ENCODE measurements at places on chromosomes 6 and 20.
A peak's percentile ranks its signal among the peaks of the same experiment; 100 is the strongest.

DNA sequence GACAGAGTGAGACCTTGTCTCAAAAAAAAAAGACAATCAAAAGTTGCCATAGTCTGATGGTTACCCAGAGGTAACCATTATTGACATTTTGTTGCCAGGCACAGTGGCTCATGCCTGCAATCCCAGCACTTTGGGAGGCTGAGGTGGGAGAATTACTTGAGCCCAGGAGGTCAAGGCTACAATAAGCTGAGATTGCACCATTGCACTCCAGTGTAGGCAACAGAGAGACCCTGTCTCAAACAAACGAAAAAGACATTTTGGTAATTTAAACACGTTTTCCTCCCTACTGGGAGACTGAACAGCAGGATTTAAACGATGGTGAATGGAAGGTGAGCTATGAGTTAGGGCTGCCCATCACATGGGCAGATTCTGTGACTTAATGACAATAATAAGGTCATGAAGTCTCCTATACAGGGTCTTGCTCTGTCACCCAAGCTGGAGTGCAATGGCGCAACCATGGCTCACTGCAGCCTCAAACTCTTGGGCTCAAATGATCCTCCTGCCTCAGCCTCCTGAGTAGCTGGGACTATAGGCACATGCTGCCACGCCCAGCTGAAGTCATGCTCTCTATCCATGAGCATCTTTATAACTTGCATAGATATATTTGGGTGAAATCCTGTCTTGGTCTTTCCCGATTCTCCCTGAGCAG is 4.2 kb upstream of the ASXL1 start:
- no peaks in the 10 kb centered on the region for H3K4me1 ChIP-seq
- no peak for DNase-seq
- H3K4me3 ChIP-seq, result no peak overlapping the region
- H3K27ac ChIP-seq, result no peak overlapping the region

- no peak for DNase-seq
- no peaks in the 10 kb centered on the region for H3K27me3 ChIP-seq
- H3K4me3 ChIP-seq, result peak overlapping the region; percentile 97
Observed at GRCh38 chr20:834151-834746, 734 bp downstream of the FAM110A start.

DNA sequence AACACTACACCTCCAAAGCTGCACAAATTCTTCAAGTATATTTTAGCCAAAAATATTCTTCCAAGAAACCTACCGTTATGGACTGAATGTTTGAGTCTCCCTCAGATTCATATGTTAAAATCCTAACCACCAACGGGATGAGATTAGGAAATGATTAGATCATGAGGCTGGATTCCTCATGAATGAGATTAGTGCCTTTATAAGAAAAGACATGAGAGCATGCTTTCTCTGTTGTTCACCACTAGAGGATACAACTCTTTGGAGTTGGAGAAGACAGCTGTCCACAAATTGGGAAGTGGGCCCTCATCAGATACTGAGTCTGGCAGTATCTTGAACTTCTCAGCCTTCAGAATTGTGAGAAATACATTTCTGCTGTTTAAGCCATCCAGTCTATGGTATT is 7.1 kb upstream of the SLC17A4 start:
- no peak for DNase-seq
- H3K4me1 ChIP-seq, result no peaks in the 10 kb centered on the region
- H3K4me3 ChIP-seq, result no peak overlapping the region
- no peaks in the 10 kb centered on the region for H3K36me3 ChIP-seq
- no peaks in the 10 kb centered on the region for H3K27me3 ChIP-seq
- no peak overlapping the region for H3K27ac ChIP-seq

DNA sequence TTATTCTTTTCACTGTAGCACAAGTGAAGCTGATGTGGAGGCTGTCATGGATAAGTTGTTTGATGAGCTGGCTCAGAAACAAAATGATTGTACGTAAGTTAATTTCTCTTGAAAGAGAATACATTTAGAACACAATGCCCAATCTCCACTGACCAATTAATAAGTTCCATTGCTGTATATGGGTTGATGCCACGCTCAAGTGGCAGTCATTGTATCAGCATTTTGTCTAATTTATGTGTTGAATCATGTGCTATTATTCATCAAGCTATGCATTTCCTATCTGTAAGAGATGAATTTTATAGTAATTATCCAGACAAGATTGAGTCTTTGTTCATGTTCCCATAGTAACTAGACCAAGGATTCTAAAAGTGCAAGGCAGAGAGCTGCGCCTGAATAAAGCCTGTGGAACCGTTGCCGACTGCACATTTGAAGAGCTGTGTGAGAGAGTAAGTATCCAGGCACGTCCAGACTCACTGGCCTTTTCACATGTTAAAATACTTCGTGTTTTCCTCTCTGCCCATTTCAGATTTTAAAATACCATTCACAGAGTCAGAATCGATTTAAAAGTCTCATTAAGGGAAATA is 83.8 kb upstream of the FOXO3 start:
- no peaks in the 10 kb centered on the region for H3K36me3 ChIP-seq
- no peak overlapping the region for H3K27ac ChIP-seq
- DNase-seq, result no peak
- no peak overlapping the region for H3K4me3 ChIP-seq
- H3K4me1 ChIP-seq, result no peaks in the 10 kb centered on the region

- no peak for DNase-seq
- no peak overlapping the region for H3K27ac ChIP-seq
- H3K4me1 ChIP-seq, result no peaks in the 10 kb centered on the region
- no peaks in the 10 kb centered on the region for H3K36me3 ChIP-seq
- no peaks in the 10 kb centered on the region for H3K27me3 ChIP-seq
- no peak overlapping the region for H3K4me3 ChIP-seq
Observed at GRCh38 chr20:34546751-34547181, 11.8 kb upstream of the MAP1LC3A start.

DNA sequence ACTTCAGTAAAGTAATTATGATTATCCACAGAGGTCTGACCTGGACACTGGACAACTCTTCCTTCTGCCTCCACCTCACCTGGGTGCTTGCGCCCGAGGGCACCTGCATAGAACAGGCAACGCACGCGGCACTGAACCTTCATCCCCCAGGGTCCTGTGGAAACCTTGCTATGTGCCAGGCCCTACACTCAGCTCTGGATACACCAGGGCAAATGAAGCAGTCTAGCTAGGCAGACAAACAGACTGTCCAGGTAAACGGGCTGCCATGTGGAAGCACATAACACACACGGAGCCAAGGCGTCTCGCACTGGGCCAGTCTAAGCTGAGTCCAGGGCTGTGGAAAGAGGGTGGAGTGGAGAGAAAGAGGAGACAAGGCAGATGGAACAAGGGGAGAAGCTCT is 109.3 kb upstream of the AFDN start:
- H3K27ac ChIP-seq, result no peak overlapping the region
- H3K4me1 ChIP-seq, result no peaks in the 10 kb centered on the region
- no peaks in the 10 kb centered on the region for H3K27me3 ChIP-seq
- no peak overlapping the region for H3K4me3 ChIP-seq
- no peak for DNase-seq

DNA sequence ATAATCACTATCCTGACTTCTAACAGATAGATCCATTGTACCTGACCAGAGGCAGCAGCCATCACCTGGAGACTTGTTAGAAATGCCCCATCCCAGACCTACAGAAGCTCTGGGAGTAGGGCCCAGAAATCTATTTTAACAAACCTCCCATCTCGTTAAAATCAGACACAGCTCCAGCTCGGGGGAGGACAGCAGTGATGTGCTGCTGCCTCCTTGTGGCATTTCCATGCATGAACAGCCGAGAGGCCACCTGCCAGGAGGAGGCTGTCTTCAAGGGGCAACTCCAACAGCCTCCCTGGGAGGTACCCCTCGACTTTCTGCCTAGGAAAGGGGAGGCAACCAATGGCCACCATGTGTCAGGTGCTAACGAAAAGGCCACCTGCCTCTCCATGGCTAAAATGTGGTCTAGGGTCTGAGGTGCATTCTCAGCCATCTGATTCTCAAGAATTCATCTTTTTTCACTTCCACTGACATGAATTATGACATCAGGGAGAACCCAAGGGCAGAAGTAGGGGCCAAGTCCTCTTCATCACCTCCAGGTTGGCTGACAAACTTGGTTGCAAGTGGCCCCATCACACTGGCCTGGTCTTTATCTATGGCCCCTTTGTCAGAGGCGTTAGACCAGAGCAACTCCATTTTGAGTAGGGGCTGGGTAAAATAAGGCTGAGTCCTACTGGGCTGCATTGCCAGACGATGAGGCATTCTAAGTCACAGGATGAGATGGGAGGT is 12.2 kb upstream of the KCNK15 start:
- no peaks in the 10 kb centered on the region for H3K27me3 ChIP-seq
- no peaks in the 10 kb centered on the region for H3K36me3 ChIP-seq
- DNase-seq, result no peak
- no peaks in the 10 kb centered on the region for H3K4me1 ChIP-seq
- H3K4me3 ChIP-seq, result no peak overlapping the region
- H3K27ac ChIP-seq, result no peak overlapping the region

GRCh38 chr6:96211341-96211740 is 195.6 kb downstream of the FUT9 start:
- no peaks in the 10 kb centered on the region for H3K36me3 ChIP-seq
- DNase-seq, result no peak
- no peak overlapping the region for H3K27ac ChIP-seq
- no peaks in the 10 kb centered on the region for H3K4me1 ChIP-seq
- H3K4me3 ChIP-seq, result no peak overlapping the region

DNA sequence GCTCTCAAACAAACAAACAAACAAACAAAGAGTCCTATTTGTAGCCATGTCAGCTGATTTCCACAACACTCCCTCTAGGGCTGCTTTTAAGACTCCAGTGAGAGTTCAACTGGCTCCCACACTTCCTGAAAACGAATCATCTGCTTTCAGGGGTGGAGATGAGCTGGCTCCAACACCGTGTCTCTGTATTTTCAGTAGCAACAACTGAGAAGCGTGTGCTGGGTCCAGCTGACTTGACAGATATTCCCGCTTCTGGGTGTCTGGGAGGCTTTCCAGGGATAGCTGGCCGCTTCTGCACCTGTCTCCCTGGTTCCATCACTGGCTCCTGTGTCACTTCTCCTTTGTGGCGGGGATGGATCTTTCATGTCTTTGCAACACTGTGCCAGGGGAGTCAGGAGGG is 272.5 kb upstream of the SOX4 start:
- H3K4me1 ChIP-seq, result no peaks in the 10 kb centered on the region
- no peaks in the 10 kb centered on the region for H3K36me3 ChIP-seq
- no peak overlapping the region for H3K27ac ChIP-seq
- no peak overlapping the region for H3K4me3 ChIP-seq

DNA sequence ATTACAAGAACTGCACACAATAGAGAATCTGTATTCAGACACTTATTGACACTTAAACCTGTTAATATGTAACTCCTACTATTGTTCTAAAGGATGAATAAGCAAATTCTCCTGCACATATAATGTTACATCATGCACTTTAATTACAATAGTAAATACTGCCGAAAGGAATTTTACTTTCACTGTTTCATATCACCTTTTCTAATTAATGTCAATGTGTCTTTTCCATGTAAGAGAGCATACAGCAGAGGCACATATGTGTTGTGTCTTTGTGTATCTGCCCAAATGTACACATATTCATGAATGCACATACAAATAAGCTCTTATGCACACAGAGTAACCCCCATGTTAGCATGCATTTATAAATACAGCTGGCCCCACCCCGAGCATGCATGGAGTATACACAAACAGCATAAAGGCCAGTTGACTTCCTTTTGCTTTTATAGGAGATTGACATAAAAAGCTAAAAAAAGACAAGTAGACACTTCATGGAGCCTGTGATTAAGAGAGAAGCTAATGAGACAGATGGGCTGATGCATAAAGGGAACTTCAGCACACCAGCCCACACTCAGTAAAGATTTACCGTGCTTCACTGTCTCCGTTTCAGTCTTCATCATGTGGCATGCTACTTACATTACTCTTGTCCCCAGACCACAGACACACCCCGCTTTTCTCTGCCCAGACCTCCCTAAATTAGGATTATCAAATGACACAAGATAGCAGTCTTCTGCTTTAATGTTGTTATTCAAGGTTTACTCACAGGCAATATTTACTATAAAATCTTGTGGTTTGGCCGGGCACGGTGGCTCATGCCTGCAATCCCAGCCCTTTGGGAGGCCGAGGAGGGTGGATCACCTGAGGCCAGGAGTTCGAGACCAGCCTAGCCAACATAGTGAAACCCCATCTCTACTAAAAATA is 184.6 kb downstream of the ATXN1 start:
- no peaks in the 10 kb centered on the region for H3K4me1 ChIP-seq
- no peaks in the 10 kb centered on the region for H3K36me3 ChIP-seq
- no peaks in the 10 kb centered on the region for H3K27me3 ChIP-seq
- H3K4me3 ChIP-seq, result no peak overlapping the region
- H3K27ac ChIP-seq, result no peak overlapping the region

DNA sequence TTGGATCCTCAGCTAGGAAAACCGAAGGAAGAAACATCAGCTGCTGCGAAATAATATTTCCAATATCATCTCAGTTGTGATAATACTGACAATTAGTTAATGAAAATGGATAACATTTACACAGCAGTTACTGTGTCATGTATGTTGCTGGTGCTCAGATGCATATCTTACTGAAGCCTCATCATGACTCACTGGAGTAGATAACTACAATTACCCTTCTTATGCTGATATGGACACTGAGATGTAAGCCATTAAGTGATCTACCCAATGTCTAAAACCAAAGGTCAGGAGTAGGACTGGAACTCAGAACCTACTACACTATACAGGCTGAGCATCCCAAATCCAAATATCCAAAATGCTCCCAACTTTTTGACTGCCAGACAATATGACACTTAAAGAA is 54.7 kb upstream of the LYRM2 start:
- H3K27me3 ChIP-seq, result no peaks in the 10 kb centered on the region
- H3K36me3 ChIP-seq, result peaks cover 96% of the 10 kb centered on the region
- H3K4me3 ChIP-seq, result no peak overlapping the region
- no peaks in the 10 kb centered on the region for H3K4me1 ChIP-seq
- no peak for DNase-seq
- no peak overlapping the region for H3K27ac ChIP-seq
